ENCODE measurements at places on chromosomes 12 and 14.

DNA sequence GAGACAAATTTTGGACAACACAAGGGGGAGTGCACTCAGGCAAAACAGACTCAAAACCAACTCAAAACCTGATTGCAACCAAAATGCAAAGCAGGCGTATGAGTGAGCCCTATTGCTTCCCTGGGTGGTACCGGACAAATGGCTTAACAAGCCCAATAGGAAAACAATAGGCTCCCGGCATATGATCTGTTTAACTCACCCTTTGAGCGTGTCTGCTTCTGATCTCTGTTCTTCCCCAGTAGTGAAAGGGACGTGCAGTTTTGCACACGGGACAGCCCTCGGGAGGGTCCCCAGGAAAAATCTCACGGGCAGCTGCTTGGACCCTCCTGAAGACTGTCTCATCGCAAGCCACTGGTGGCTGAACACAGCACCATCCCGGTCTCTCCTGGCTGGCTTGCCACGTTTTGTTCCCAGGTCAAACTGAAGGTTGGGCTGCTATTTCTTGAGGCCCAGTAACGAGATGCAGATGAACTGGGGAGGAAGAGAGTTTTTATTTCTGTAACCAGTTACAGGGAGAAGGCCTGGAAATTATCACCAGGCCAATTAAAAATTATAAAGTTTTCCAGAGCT is 9.9 kb downstream of the SOAT2 start:
- no peak for DNase-seq

GRCh38 chr12:14605401-14605989 is 37.8 kb upstream of the PLBD1 start:
- no peak for DNase-seq

GRCh38 chr14:28596391-28596790 is 170.2 kb upstream of the FOXG1 start:
- DNase-seq: no peak

DNA sequence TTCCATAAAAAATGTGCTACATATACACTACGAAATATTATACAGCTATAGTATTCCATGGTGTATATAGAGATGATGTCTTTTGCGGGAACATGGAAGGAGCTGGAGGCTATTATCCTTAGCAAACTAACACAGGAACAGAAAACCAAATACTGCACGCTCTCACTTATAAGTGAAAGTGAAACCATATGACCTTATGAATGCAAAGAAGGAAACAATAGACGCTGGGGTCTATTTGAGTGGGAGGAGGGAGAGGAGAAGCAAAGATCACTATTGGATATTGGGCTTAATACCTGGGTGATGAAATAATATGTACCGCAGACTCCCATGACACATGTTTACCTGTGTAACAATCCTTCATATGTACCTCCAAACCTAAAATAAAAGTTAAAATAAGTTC is 142.8 kb downstream of the LRFN5 start:
- DNase-seq: peak; percentile 5

GRCh38 chr12:19937161-19937560 is 431.2 kb upstream of the PDE3A start:
- no peak for DNase-seq

DNA sequence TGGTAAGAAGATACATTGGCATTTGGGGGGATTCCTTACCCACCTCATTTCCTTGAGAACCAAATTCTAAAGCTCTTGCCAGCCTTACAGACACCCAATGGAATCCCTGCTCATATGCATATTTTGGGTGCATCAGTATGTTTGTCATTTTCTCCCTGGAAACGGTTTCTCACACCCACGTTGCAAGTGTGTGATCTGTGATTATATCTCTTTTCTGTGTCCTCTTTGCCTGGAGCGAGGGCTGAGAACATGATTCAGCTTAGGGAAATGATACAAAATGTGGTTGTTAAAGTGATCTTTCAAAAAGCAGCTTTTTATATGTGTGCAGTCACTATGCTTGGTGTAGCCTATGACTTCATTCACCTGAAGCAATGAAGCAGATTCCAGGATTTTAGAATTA is 52.0 kb downstream of the KCNMB4 start:
- DNase-seq: no peak

- peak; percentile 76 for DNase-seq
These were observed 42.5 kb upstream of the BCAT1 start for GRCh38 chr12:24991209-24992049.

- no peak for DNase-seq
These were observed 205.4 kb upstream of the FKBP4 start for GRCh38 chr12:2589381-2589780.

GRCh38 chr14:75724414-75725204 is 63.6 kb downstream of the TTLL5 start:
- DNase-seq: no peak

DNA sequence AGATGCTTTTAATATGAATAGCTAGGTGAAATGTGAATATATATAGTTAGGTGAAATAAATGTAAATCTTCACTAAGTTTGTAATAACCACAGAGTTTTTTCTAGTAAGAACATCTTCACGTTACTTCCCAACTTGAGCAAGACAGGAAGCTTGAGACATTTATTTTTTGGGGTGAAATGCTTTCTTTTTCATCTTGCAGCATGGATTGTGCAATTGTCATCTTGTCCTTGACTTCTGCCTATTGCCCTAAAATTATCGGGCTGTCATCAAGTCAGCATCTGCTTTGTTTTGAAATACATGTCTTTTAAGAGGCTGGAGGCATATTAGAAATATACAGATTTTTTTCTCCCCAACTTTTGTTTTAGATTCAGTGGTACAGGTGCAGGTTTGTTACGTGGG is 433.9 kb downstream of the PCNX1 start:
- peak; percentile 81 for DNase-seq

GRCh38 chr14:50649691-50650090 is 18.4 kb downstream of the SAV1 start:
- DNase-seq: no peak

- no peak for DNase-seq
These were observed 369.7 kb upstream of the SYT1 start for GRCh38 chr12:78494911-78495310.

DNA sequence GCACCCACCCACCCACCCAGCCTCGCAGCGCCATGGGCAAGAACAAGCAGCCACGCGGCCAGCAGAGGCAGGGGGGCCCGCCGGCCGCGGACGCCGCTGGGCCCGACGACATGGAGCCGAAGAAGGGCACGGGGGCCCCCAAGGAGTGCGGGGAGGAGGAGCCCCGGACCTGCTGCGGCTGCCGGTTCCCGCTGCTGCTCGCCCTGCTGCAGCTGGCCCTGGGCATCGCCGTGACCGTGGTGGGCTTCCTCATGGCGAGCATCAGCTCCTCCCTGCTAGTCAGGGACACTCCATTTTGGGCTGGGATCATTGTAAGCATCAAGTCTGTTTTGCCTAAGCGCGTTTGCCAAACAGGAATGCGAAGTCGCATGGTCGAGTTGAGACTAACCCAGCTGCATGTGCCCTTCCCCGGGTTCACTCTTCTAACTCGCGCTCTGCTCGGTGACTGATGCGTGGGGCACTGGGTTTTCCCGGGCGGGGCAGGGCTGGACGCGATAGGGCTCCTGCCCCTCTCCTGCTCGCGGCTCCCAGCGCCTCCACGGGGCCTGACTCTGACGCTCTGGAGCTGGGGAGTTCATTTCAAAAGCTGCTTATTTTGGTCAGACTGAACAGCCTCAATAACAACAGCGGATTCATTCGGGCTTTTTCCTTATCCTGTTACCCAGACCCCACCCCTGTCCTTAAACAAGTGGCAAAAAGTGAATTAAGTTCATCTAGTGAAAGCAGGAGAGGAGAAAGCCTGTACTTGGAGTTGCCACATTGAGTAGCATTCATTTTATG is 458 bp downstream of the SSPN start:
- DNase-seq: peak; percentile 64

DNA sequence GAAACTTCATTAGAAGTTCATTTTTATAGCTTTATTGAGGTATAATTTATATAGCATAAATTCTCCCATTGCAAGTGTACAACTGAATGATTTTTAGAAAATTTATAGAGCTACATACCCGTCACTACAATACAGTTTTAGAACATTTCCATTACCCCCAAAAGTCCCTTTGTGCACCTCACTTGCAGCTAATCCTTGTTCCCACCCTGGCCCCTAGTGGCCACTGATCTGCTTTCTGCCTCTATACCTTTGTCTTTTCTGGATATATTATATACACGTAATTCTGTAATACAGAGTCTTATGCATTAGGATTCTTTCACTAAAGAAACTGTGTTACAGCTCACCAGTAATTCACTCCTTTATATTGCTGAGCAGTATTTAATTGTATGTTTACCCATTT is 145.1 kb upstream of the DIO2 start:
- DNase-seq: no peak

GRCh38 chr14:63745858-63746425 is 18.1 kb upstream of the SGPP1 start:
- DNase-seq: peak; percentile 79

- DNase-seq: no peak
These were observed 486.5 kb downstream of the ZFP36L1 start for GRCh38 chr14:68306265-68306933.

DNA sequence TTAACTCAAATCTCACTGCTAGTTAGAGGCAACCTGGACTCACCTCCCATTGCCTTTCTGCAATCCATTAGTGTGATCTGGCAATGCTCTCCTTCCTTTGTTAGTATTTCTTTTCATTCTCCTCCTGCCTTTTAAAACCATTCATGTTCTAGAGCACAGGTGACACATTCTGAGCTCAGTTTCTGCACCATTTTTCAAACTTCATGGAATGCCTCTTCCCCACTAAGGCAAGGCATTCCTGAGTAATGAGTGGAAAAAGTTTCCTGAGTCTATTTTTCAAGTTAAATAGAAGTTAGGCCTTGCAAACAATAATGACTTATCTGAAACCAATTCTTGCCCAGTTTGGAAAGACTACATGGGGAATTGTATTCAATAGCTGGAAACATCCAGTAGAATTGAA is 1001.8 kb downstream of the BCL11B start:
- DNase-seq: no peak

GRCh38 chr12:21710958-21711775 is 53.5 kb upstream of the LDHB start:
- no peak for DNase-seq

GRCh38 chr12:93167841-93168492 is 209.8 kb upstream of the NUDT4 start:
- no peak for DNase-seq

GRCh38 chr12:23303821-23304220 is 645.6 kb downstream of the SOX5 start:
- DNase-seq: no peak

DNA sequence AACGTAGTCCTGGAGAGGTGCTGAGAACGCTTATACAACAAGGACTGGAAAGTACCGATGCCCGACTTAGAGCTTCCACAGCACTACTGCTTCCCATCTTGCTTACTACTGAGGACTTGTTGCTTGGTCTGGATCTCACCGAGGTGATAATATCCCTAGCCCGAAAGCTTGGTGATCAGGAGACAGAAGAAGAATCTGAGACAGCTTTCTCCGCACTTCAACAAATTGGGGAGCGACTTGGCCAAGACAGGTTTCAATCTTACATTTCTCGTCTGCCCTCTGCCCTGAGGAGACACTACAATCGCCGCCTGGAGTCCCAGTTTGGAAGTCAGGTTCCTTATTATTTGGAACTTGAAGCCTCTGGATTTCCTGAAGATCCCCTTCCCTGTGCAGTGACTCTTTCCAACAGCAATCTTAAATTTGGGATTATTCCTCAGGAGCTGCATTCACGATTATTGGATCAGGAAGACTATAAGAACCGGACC is 1.1 kb downstream of the TOGARAM1 start:
- peak; percentile 20 for DNase-seq

DNA sequence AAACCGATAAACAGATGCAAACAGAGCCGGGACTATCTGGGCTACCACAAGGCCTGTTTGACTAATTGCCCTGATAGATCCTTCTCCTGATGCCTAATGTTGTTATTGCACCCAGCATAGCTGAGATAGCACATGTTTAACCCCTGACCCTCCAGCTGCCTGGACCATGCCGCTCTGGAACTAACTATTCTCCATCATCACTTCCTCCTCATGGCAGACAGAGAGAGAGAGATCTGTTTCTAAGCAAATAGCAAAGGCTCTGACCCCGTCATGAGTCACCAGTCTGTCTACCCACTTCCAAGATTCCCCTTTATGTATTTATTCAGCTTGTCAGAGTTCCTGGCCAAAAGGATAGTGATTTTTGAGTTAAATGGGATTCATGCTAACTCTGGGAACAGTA is 58.2 kb upstream of the FLRT2 start:
- peak; percentile 69 for DNase-seq

Measured in suppressor macrophage (primary cell).